ENCODE measurements at places on chromosomes 13 and 19.

- DNase-seq: no peak
Measured at GRCh38 chr19:16886305-16886880, 2.4 kb upstream of the F2RL3 start.

DNA sequence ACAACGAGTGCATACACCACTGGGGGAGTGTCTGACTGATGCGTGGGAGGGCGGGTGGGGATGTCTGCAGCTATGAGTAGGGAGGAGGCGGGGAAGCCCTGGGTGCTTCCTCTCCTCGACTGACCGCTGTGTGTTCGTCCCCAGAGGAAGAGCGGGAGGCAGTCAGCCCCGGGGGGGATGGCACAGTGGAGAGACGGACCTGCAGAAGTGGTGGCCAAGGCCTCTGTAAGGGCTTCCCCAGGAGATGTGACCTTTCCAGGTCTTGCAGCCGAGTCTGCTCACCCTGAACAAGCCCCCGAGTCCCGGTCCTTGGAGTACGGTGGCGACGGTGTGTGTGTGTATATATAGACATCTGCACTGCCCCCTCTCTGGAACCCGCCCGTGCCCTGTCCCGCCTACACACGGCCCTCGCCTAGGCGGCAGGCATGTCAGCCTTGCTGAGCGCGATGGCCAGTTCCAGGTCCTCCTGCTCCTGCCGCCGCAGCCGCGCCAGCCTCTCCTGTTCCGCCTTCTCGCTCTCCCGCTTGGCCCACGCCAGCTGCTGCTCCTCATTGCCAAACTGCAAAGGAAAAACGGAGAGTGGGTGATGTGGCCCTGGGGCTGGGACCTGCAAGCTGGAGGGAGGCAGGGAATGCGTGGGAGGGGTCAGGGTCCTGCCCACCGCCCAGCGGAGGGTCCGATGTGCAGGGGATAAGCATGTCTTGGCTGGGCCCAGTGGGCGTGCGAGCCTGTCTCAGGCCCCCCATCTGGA is 30.8 kb downstream of the KLF2 start:
- no peak for DNase-seq

- DNase-seq: no peak
Measured at GRCh38 chr13:89269737-89270136, 1598.6 kb downstream of the SLITRK5 start.

GRCh38 chr19:38060331-38060730 is 153.3 kb downstream of the SIPA1L3 start:
- DNase-seq: no peak

DNA sequence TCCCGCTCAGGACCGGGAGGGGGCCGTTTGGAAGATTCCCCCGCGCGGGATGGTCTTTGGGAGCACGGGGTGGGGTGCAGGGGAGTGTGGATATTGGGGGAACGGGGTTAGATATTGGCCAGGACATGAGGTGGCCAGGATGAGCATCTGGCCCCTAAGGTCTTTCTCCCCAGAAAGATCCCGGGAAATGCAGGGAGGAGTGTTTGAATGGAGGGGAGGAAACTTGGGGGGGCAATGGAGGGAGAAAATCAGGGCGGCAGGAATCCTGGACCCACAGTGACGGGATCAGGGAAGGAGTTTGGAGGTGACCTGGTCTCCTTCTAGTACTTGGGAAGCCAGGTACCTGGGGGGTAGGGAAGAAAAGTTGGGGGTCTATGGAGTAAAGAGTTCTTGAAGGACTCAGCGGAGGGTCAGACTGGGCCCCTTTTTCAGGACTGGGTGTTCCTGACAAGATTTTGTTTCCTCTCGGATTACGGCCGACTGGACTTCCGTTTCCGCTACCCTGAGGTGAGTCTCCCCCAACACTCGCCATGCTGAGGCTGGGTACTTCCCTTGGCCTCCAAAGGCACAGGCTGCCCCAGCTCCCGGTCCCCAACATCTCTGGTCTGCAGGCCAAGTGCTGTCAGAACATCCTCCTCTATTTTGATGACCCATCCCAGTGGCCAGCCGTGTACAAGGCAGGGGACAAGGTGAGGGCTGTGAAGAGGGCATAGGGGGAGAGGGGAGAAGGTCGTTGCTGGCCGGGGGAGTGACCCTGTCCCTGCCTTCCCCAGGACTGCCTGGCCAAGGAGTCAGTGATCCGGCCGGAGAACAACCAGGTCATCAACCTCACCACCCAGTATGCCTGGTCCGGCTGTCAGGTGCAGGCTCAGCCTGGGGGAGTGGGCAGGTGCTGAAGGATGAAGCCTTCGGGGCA is 989 bp downstream of the TMEM145 start:
- DNase-seq: no peak

DNA sequence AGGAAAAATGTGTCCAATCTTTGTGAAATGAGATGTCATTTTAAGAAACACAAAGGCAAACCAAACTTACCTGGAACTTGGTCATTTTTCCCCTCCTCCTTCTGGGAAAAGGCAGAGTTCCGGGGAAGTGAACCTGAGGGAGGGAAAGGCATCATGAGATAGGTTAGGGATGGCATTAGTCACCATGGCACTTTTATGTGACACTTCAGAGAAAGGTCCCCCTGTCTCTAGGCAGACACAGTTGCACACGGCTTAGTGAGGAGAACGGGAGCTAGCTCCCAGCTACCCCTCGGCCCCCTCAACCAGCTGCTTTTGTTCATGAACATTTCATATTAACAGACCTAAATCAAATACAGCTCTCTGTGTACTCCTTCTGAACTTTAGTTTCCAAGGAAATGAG is 1.5 kb downstream of the ZNF235 start:
- DNase-seq: no peak

DNA sequence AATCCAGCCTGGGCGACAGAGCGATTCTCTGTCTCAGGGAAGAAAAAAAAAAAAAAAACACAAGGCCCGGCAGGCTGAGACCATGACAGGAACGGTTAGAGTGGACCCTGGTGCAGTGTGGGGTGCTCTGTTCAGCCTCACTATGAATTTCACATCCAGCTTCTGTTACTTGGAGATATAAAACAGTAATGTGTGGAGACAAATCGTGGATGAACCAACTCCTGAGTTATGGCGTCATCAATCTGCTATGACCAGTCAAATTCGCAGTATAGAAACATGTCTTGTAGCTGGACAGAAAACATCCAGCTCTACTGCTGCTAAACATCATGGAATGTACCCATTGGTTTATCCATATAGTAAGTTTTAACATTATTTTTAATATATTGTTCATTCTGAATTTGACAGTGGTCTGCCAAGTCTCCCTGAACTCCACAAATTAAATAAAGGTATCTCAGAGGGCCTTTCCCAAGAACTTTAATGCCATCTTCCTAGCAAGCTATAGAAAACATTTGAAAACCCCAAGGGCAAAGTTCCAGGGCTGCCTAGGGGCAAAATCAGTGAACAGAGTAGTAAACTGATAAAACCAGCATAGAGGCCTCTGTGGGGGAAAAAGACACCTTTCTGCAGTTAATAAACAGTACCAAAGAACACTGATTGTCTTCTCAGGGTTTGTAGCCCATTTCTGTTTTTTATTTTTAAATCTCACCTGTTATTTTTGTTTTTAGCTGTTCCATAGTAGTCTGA is 75.8 kb downstream of the LRCH1 start:
- no peak for DNase-seq

- DNase-seq: no peak
Measured at GRCh38 chr19:28028881-28029444, 1184.0 kb downstream of the UQCRFS1 start.

GRCh38 chr13:25657157-25657556 is 285.4 kb downstream of the ATP8A2 start:
- no peak for DNase-seq

- DNase-seq: no peak
Measured at GRCh38 chr19:31370216-31370615, 21.0 kb upstream of the TSHZ3 start.

GRCh38 chr13:47705185-47705584 is 295.9 kb downstream of the SUCLA2 start:
- no peak for DNase-seq

DNA sequence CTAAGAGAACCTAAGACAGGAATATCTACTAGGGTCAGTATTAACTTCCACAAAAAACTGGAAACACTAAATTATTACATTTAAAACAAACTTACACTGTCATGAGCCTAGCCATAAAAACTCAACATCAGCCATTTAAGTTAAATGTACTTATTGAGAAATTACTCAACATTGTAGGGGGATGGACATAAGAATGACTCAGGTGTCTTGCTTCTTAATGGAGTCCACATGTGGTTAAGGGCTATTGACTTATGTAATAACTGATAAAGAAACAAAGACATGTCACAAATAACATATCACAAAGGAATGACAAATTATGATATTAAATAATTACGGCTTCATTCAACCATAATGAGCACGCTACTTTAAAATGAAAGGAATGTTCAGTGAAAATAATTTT is 36.2 kb downstream of the CLDN10 start:
- no peak for DNase-seq

GRCh38 chr19:15584095-15584494 is 30.9 kb upstream of the CYP4F8 start:
- no peak for DNase-seq

- no peak for DNase-seq
Measured at GRCh38 chr19:2385053-2385721, 25.1 kb downstream of the TMPRSS9 start.

DNA sequence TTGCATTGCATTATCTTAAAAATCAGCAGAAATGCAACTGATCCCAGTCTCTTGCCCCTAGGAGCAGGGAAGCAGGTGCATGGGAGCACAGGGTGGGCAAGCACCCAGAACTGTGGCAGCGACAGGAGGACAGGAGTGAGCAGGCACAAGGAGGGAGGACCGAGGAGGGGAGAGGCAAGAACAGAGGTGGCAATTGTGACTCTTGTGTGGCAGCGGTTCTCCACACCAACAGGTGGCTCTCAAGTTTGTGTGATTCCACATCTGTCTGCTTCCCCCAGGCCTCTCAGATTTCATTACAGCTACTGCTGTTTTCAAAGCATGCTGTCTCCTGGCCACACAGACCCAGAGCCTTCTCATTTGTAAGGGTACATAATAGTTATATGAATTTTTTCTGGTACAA is 108.5 kb downstream of the STK24 start:
- DNase-seq: no peak

DNA sequence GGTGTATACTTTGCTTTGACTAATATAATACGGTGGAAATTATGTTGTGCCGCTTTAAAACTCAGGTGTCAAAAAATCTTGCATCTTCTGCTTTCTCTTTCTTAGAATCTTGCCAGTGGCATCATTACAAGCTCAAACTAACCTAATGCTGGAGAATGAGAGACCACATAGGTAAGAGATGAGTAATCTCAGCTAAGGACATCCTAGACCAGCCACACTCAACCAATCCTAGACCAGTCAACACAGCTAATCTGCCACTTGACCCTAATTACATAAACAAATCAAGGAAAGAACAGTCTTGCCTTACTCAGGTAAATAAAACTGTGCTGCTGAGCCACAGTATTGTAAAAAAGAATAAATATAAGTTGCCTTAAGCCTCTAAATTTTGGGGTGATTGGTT is 1323.9 kb upstream of the SPRY2 start:
- no peak for DNase-seq

GRCh38 chr19:8517551-8518442 is 3.8 kb upstream of the ZNF414 start:
- peak; percentile 29 for DNase-seq

GRCh38 chr13:25406377-25406776 is 34.6 kb downstream of the ATP8A2 start:
- DNase-seq: no peak
